Stimulated activated CD4-positive, alpha-beta T cell treated with anti-CD3 and anti-CD28 coated beads, Interleukin-4, amount 100 ng/mL, for 48 hours (primary cell): ENCODE measurements at places on chromosomes 12 and 14.

DNA sequence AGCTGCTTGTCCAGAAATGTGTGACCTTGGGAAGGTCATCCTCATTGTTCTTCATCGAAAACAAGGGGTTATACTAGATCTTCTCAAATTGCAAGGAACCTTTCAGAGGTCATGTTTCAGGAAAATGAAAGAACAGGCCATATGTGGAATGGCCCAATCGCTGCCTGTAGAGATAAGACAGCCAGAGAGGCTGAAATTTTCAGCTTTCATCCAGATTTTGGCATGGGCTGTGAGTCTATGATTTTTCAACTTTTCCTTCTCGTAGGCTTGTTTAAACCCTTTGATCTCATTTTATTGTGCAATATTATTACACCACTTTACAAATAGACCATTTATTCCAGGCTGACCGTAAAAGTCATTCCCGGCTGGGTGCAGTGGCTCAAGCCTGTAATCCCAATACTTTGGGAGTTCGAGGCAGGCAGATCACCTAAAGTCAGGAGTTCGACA is 17.1 kb upstream of the ATXN2 start:
- no peak for DNase-seq

GRCh38 chr12:121013715-121014114 is 2.6 kb downstream of the C12orf43 start:
- DNase-seq, result no peak

DNA sequence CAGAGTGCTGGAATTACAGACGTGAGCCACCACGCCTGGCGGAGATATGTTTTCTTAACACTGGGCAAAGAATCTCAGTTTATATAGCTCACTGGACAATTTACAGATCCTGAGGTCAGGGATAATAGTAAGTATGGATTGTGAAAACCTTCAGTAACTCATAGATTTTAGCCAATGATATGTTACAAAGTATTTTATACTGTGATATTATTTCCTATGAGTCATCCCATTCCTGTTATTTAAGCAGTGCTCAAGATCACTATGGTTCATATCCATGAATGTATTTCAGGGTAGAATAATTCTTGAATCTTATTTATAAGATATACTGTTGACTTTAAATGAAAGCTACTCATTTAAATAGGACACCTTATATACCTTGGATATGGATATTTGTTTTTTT is 107.2 kb downstream of the RAD51B start:
- DNase-seq, result no peak

DNA sequence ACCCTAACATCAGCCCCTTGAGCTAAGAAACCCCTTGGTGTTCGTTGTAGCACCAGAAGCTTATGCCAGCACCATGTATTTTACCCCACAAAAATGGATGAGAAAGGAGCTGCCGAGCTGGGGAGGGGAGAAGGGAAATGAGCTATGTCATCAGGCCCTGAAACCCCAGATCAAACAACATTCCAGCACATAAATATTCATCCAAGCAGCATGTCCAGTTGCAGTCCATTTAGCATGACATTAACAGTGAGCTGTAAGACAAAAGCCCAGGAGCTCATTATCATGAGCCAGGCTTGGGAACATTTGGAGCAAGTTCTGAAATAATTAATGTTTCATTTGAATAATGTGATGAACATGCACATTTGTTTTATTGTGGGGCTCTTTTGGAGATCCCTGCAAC is 630.1 kb upstream of the TMEM132C start:
- no peak for DNase-seq

DNA sequence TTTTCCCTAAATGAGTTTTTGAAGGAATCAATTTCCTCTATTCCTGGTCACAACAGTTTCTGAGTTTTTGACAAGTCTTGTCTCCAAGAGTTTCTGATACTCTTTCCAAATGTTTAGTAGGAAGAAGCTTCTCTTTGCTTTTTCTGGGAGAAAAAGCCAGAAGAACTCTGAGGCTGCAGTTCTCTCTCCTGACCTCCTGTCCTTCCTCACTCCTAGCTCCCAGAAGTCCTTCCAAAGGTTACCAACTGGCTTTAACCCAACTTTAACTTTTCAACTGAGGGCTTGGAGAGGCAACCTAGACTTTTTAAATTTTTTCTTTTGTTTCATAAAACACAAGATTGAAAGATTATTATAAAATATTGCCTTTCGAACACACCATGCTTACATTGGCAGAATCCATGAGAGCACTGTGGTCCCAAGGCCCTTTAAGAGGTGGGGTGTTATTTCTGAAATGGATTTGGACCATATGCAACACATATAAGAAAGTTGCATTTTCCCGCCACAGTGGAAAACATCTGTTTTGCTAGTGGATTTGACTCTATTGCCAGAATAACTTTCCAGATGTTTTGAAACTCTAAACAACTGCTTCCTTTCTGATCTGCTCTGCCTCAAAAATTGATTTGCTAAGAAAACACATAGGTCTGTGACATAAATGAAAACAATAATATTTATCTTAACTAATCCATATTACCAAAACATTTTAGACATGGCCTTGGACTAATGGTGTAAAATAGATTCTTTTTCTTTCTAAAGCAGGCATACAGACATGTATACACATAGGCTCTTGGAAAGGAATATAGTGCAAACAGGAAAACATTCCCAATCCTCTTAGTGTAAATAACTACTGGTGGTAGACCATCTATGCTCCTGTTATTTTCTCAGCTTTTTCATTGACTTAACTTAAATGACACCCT is 22.3 kb upstream of the EPS8 start:
- no peak for DNase-seq

GRCh38 chr14:77083082-77083481 is 15.0 kb upstream of the CIPC start:
- DNase-seq, result no peak

- no peak for DNase-seq
Measured at GRCh38 chr12:98736352-98737321, 91.5 kb downstream of the APAF1 start.

GRCh38 chr14:21974741-21975140 is 301.1 kb upstream of the OR4E1 start:
- no peak for DNase-seq

DNA sequence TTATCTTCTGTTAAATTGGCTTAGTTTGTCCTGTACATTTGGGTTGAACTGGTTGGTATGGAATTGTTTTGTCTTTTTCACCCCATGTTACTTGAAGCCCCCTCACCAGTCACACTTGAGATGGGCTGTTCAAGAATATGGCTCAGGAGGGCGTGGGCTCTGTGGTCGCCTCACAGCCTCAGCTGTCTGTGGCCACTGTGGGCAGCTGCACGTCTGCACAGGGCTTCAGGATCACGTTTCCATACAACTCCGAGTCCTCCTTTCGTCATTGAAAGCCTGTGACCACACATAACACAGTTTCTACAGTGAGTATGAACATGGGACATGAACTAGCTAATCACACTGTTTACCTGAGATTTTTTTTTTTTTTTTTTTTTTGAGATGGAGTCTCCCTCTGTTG is 81.3 kb downstream of the MOK start:
- DNase-seq, result no peak

- peak; percentile 69 for DNase-seq
Measured at GRCh38 chr14:90820958-90821357, 4.7 kb upstream of the TTC7B start.

GRCh38 chr14:41663473-41663850 is 56.8 kb downstream of the LRFN5 start:
- no peak for DNase-seq

GRCh38 chr12:53986686-53987483 is 1.9 kb downstream of the HOXC10 start:
- DNase-seq, result no peak

DNA sequence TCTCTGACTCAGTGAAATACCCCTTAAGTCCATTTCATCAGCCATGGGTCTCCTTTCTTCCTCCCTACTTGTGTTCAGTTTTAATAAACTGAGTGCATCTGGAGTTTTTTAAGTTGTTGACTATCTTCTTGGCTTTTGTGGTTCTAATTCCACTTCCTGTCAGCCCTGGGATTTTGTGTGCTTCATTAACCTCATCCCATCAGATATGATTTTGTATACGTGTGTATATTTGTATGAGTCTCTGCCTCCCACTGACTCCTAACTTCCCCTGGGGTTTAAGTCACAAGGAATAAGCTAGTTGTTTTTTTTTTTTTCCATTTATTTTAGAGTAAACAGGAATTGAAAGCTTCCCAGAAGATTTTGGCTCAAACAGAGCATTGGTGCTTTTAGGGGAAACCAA is 62.7 kb downstream of the TTLL5 start:
- no peak for DNase-seq

DNA sequence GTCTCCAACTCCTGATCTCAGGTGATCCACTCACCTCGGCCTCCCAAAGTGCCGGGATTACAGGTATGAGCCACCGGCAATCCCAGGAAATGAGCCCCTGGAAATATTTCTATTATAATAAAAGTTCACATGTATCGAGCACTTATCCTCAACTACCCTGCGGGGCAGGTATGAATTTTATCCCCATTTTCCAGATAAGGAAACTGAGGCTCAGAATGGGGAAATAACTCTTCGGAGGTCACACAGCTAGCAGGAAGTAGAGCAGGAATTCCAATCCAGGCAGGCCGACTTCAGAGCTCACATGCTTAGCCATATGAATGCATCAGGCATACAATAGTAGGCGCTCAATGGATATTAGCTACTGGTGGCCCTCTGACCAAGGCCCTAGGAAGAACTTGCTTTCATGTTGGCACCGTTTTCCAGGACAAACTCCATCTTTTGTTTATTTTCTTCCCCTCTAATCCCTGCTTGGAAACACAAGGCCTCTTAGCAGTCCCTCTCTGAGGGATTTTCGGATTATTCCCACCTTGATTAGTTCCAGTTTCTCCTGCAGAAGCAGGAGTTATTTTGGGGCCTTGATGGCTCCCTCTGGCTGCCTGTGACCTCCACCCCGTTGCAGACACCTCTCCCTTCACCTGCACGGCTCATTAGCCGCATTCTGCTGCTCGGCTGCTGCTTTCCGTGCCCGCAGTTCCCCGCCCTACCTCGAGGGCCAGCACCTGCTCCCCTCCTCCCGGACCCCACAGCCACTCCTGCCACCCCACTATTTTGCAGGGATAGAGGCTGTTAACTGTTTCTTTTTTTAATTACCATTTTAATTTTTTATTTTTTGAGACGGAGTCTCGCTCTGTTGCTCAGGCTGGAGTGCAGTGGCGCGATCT is 18.7 kb upstream of the POP5 start:
- no peak for DNase-seq

- no peak for DNase-seq
Measured at GRCh38 chr12:104569346-104570173, 112.8 kb downstream of the CHST11 start.

DNA sequence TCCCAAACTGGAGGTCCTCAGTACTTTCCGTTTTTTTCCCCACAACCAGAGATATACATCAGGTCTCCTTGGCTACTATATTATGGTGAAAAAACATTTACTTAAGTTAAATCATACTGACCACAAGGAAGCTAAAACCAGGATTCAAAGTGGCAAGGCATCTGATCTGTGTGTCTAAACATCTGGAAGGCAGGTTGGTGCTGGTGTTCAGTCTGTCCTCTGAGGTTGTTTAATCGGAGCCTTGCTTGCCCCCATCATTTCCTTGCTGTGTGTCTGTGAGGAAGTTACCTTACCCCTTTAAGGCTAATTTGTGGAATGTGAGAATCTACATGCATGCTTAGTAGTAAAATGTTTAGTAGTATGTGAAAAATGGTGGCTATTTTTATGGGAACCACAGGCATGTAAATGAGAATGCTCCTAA is 75.6 kb downstream of the GALNT4 start:
- no peak for DNase-seq

DNA sequence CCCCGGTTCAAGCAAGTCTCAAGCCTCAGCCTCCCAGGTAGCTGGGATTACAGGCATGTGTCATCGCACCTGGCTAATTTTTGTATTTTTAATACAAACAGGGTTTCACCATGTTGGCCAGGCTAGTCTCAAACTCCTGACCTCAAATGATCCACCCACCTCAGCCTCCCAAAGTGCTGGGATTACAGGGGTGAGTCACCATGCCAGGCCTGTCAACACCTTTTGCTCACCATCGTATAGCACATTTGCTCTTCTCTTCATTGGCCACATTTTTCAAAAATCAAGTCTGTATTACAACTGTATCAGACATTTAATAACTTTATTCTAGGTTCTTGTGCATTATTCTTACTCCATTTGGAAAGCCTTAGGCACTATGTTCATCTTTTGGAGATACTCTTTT is 50.3 kb downstream of the BCAT1 start:
- DNase-seq, result no peak

DNA sequence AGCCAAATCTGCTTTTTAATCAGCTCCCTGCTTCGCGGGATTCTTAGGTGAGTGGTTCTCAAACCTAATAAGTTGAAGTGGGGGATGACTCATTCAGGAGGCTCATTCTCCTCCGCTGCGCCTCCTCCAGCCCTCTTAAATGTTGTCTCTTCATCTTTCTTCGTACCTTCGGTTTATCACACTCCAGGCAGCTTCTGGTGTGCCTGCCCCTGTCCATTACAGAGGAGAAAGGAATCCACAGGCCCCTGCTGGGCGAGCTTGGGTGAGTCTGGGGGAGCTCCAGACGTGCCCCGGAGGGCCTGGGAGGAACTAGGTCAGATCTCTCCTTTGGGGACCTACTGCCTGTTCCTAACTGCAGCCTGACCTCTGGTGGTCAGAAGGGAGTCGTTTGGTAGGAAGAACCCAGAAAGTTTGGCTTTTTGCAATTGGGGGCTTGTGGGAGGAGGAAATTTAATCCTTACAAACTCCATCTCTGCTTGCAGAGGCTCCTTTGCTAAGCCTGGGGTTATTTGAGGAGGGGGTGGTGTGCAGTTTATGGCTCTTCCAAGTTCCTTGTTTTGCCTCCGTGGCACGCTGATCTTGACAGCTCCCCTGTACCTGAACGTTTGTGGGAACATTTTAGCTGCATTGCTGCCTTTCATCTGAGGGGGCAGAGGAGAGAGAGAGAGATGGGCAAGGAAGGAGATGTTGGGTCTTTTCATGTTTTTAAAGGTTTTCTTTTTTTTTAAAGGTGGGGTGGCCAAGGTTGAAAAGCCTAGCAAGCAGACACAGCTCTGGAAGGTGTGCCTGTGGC is 84.1 kb upstream of the GNG2 start:
- DNase-seq, result peak; percentile 12
